ENCODE measurements at places on chromosomes 3 and 15. TPM values are rescaled to one million over a fixed set of nuclear protein-coding genes. Genes with fewer than 3 reads are reported as not detected.

DNA sequence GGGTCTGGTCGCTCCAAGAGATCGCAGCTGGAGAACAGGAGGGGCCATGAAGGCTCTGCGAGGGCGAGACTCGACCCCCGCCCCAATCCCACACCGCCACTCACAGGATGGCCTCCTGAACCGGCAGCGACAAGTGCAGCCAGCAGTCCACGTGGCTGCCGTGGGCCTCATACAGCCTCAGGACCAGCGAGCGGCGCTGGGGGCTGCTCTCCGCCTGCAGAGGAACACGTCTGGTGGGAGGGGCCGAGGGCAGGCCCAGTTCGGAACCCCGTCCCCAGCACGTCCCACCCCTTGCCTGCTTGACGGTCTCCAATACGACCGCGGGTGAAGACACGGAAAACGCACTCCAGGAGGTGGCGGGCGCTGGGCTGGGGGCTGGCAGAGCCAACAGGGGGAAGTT lies 9.2 kb downstream of the NEIL1 start:
- no peak for DNase-seq
- H3K4me3 ChIP-seq, result no peak overlapping the region
- H3K36me3 ChIP-seq, result no peaks in the 10 kb centered on the region
- H3K27ac ChIP-seq, result no peak overlapping the region
- no peaks in the 10 kb centered on the region for H3K4me1 ChIP-seq

- no peaks in the 10 kb centered on the region for H3K27me3 ChIP-seq
- H3K4me3 ChIP-seq, result no peak overlapping the region
- H3K27ac ChIP-seq, result no peak overlapping the region
- H3K4me1 ChIP-seq, result no peaks in the 10 kb centered on the region
- no peak for DNase-seq
Measured at GRCh38 chr15:29089731-29090616, 179.6 kb downstream of the NSMCE3 start.

DNA sequence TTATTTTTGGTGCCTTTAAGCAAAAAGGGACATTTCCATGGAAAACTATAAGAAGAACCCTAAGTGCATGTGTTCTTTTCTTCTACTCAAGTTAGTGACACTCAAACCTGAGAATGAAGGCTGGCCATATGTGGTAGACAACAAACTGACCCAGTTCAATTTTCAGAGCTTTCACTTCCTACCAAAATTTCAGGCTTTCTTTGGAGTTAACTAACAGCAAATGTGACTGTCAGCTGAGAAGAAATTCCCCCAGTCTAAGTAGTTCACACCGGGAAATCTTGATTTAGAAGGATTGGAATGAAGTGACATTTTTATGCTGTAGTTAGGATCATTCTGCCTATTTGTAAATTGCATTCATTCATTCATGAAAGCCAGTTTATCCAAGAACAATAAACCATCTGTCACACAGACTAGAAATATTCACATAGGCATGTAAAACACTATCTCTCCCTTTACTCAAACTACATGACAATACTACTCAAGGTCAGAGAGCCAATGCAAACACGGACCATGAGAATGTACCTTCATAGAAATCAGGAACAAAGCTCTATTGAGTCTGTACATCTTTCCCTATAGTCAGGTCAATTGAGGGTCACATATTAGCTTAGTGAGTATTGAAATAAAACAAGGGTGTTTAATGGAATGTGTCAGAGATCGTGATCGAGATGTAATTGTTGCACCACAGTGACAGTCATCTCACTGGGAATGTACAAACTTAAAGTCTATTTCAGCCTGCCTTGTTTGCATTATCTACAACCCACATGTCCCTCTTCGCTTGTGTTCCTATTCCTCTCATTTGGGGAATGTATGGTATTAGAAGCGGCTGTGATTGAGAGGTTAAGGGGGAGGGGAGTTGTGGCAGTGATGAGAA lies 113.8 kb upstream of the TGFBR2 start:
- no peak overlapping the region for H3K27ac ChIP-seq
- no peaks in the 10 kb centered on the region for H3K36me3 ChIP-seq
- no peak overlapping the region for H3K4me3 ChIP-seq
- H3K27me3 ChIP-seq, result no peaks in the 10 kb centered on the region

- H3K27ac ChIP-seq, result no peak overlapping the region
- no peak for DNase-seq
Measured at GRCh38 chr15:83475551-83475950, 28.4 kb downstream of the SH3GL3 start.

- H3K27me3 ChIP-seq, result no peaks in the 10 kb centered on the region
- no peak overlapping the region for H3K4me3 ChIP-seq
- H3K4me1 ChIP-seq, result no peaks in the 10 kb centered on the region
- DNase-seq, result no peak
- no peaks in the 10 kb centered on the region for H3K36me3 ChIP-seq
Measured at GRCh38 chr3:175105066-175105465, 245.9 kb downstream of the NAALADL2 start.

GRCh38 chr3:148269816-148270215 lies 427.9 kb upstream of the AGTR1 start:
- H3K4me1 ChIP-seq, result no peaks in the 10 kb centered on the region
- no peaks in the 10 kb centered on the region for H3K36me3 ChIP-seq
- no peak for DNase-seq
- no peaks in the 10 kb centered on the region for H3K27me3 ChIP-seq
- H3K4me3 ChIP-seq, result no peak overlapping the region

Gene DUOX1
- 18.4 TPM for total RNA-seq

Gene IL17RB
- 14.3 TPM for total RNA-seq

Gene VWA5B2
- 0.46 TPM for total RNA-seq

Gene C3orf85
- not detected for total RNA-seq

Gene GOLGA8G
- total RNA-seq, result 7.9 TPM

Gene DMXL2
- 35.3 TPM for total RNA-seq

Gene CYP1A2
- 0.46 TPM for total RNA-seq

Measured in prostate gland (tissue), 2 donors.